Occipital lobe (tissue), 3 donors: ENCODE measurements at places on chromosomes 7 and 10. TPM values are rescaled to one million over a fixed set of nuclear protein-coding genes. Genes with fewer than 3 reads are reported as not detected.

DNA sequence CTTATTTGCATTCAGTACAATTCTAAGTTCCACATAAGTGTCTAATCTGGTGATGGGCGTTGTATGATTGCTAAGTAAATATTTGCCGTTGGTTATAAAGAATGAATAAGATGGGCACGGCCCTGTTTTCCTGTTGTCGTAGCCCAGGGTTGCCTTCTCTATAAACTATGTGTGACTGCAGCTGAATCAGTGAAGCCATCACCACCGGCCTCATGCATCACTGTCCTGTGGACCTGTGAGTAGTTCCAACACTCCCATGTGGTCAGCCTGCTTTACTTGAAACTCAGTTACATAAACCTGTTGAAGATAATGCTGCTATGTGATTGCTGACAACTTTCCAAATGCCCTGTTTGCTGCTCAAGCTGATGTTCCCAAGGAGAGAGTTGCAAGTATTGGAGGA lies 21.6 kb upstream of the KLF6 start:
- no peak for DNase-seq

The INA gene
- 177 TPM for total RNA-seq

- DNase-seq, result no peak
Measured at GRCh38 chr7:134021836-134022235, 105.3 kb upstream of the LRGUK start.

DNA sequence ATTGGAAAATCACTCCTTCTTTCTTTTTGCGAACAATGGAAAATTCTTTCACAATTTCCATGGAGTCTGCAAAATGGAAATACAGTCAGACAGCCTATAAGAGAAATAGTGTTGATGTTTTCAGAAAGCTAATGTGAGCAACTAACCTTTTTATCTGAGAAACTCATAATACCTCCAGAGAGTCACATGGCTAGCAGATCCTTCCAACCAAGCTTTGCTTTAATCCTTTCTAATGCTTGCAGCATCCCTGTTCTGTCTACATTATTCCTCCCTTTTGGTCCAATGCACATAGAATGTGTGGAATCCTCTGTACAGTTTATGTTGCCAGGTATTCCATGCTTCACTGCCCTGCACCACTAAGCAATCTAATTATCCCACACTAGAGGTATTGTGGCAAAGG lies 717.5 kb upstream of the LRRN3 start:
- no peak for DNase-seq

DNA sequence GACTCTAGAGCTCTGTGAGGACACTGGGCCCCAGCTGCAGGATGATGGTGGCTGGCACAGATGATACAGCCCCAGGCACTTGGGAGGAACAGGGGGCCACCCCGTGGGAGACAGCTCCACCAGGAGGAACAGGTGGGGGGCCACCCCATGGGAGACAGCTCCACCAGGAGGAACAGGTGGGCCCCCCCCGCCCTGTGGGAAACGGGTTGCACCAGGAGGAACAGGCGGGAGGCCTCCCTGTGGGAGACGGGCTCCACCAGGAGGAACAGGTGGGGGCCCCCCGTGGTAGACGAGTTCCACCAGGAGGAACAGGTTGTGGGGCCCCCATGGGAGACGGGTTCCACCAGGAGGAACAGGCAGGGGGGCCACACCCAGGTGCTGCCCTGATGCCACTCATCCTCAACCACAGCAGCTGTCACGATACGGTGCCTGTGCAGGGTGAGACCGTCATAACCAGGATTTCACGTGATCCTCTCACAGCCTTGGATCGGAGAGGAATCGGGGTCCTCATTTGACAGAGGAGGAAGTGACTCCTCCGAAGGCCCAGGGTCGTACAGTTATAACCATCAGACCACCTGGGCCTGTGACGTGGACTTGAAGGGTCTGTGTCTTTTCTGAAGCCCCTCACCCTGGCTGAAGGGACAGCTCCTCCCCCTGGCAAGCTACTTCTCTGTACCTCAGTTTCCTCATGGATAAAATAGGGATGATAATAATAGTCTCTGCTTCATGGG lies 49.2 kb upstream of the NANOS1 start:
- DNase-seq, result no peak

DNA sequence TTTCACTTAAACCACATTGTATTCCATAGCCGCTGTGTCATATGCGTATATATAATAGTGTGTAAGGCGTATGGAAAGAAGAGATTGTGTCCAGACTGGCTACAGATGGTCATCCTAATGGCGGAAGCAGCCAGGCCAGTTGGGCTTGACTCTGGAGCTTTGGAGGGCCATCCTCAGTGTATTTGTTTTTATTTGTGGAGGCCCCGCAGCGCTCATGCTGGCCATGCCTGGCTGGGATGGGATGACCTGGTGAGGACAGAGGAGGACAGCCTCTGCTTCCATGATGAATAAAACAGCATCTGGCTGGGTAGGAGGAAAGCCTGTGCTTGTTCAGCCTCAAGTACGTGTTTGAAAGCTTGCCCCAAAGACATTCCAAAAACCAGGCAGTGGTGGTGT lies 220.3 kb downstream of the EBF3 start:
- DNase-seq, result no peak

DNA sequence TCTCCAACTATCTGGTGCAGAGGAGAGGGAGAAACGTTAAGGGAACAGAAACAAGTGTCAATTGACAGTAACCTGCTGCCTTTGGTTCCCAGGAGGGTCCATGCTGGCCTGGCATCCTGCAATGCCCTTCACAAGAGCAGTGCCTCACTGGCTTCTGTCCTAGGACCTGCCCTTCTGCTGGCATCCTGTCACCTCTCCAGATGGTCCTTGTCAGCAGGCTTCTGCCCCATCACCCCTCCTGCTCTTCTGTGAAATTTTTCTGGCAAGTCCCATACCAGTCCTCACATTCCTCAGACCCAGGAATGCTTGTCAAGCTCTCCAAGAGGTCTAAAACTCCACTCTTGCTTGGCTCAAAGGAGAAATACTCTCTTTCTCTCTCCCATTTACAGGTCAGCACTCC lies 34.2 kb downstream of the C10orf67 start:
- DNase-seq, result no peak
